Stimulated activated CD4-positive, alpha-beta T cell treated with anti-CD3 and anti-CD28 coated beads, Interleukin-1b, Interleukin-23, amount 100 ng/mL, for 1 hour (primary cell): ENCODE measurements at places on chromosomes 6 and 20.

GRCh38 chr20:32784369-32785080, 22.3 kb downstream of the DNMT3B start:
- DNase-seq: no peak

DNA sequence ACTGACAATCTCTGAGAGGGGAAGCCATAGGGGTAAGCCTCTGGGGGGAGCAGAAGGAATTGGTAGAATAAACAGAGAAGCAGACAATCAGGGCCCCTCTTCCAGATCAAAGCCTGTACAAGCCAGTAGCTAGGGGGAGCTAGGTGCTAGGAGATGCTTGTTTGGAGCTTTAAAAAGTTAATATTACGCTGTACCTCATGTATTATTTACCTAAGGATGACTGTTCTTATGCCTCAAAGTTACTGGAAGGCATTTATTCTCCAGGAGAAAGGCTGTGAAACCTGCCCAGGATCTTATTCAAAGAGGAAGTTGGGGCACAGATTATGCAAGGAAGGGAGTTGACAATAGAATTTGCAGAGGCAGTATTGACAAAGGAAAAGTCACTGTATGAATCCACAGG, 111.8 kb upstream of the SLC35F1 start:
- no peak for DNase-seq

GRCh38 chr20:25194333-25194972, 1.1 kb upstream of the ENTPD6 start:
- no peak for DNase-seq

GRCh38 chr6:9039258-9039657, 603.9 kb upstream of the SLC35B3 start:
- DNase-seq: no peak

- no peak for DNase-seq
Measured at GRCh38 chr20:32742322-32743236, 688 bp downstream of the COMMD7 start.

DNA sequence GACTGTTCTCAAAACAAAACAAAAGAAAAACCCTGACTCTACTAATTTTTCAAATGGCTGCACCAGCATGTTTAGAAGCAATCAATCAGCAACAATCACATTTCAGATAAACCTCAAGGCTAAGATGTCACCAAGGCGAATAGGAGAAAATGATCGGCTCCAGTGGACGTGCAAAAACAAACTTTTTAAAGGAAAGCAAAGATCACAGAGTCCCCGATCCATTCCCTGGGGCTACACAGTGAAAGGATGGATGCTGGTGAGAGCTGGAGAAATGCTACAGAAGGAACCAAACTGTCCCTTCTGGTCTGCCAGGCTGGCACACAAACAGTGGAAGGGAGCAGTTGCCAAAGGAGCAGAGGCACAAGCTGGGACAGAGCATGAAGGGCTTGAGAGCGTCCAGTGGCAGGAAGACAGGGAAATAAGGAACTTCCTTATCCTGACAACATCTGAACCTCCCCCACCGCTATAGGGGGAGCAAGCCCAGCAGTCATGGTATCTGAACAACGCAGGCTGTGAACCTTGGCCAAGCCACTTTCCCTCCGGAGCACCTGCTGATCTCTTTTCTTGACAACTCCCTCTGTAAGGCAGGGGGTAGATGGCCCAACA, 73.7 kb upstream of the HIVEP1 start:
- DNase-seq: no peak

- no peak for DNase-seq
Measured at GRCh38 chr20:1323256-1323655, 5.7 kb downstream of the SDCBP2 start.

DNA sequence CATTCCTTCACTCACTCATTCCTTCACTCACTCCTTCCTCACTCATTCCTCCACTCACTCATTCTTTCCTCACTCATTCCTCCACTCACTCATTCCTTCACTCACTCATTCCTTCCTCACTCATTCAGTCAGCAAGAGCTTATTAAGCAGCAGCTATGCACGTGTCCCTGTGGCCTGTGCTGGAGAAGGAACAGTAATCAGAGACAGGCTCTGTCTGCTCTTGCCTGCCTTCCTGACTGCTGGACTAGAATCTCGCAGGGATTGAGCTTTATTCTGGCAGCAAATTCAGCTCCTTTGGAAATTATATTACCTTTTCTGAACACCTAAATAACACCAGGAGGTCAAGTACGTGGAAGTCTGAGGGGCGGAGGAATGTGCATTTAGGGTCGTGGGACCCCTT, 138.9 kb upstream of the AGPAT4 start:
- no peak for DNase-seq

DNA sequence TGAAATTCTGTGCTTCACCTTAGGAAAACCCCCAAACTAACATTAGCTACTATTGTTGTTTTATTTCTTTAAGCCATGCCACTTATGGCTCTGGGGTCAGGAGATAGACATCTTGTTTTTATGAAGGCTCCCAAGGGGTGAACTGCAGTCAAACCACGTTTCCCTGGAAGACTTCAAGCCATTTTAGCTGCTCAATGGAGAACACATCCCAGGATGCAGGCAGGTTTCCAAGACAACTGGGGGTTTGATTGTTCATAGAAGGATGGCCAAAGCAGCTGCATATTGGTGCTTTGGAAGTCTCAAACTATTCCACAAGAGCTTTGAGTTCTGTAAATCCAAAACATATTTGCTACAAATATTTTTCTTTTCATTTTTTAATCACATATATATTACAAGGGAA, 818.0 kb downstream of the MAFB start:
- DNase-seq: no peak

GRCh38 chr6:83365931-83366330, 64.9 kb downstream of the ME1 start:
- DNase-seq: no peak

GRCh38 chr6:32952817-32953739, at the start of gene HLA-DMA:
HLA-DMA (minus strand) TSS chr6:32953097; CDS start chr6:32953036, 61 bp downstream.
- no peak for DNase-seq

GRCh38 chr6:11614534-11615213, 77.1 kb downstream of the TMEM170B start:
- no peak for DNase-seq

- DNase-seq: no peak
Measured at GRCh38 chr6:128826606-128827005, 56.3 kb upstream of the LAMA2 start.

DNA sequence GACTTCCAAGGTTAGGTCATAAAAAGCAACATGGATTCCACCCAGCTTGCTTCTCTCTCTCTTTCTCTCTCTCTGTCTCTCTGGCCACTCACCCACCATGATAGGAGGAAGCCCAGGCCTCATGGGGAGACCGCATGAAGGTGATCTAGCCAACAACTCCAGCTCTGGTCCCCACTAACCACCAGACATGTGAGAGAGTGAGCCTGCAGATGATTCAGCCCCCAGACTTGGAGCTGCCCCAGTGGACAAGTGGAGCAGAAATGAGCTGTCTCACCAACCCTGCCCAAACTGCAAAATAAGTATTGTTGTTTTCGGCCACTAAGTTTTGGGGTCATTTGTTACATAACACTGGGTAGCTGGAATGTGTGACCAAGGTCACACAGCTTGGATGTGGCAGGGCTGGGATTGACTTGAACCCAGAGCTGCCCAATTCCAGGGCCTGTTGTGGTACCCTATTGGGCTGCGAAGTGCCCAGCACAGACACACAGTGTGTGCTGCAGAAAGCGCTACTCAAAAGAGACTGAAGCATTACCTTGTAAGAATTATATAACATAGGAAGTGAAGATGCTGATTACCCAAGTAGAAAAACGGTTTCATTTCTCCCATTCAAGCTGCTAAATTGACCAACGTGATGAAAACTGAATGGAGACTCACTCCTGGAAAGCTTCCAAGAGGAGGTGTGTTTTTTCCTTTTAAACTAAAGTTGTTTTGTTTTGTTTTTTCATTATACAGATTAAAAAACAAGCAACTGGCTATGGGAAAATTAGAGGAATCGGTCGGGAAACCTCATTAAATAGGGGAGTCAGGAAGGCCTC, 9.1 kb upstream of the TLDC2 start:
- no peak for DNase-seq

- DNase-seq: no peak
Measured at GRCh38 chr6:27260369-27260768, 12.9 kb downstream of the PRSS16 start.

GRCh38 chr20:32201296-32201976, 6.1 kb downstream of the PLAGL2 start:
- DNase-seq: no peak

GRCh38 chr6:72040111-72040510, 153.8 kb downstream of the RIMS1 start:
- DNase-seq: no peak

DNA sequence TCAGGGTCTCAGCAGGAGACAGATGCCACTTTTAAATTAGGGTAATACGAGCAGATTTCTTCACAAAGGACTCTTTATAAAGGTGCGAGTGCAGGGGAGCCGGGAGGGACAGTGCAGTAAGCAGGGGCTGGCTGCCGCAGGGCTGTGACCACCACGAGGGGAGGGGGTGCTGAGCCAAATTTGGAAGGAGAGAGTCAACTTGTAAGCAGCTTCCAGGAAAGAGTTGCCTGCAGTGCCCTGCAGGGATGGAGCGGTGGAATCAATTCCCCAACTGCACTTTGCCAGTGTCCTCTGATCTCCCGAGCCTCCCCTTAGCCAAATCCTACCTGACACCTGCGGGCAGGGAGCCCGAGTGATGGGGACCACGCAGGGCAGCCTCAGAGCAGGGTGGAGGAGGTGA, 13.9 kb upstream of the CCDC167 start:
- no peak for DNase-seq

DNA sequence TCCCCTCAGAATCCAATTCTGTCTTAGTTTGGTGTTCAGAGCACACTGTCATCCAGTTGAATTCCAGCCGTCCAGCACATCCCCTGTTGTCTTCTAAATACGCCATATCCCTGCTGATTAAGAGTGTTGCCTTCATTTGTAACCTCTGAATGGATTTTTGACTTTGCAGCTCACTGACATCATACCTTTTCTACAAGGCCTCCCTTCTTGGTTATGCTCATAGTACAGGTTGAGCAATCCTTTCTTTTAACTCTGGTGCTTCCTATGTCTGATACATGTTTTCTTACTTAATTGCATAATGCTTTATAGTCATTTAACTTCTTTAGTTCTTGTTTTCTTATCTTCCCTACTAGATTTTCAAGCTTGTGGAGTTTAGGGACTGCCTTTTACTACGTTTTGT, 36.4 kb downstream of the XRN2 start:
- DNase-seq: no peak

DNA sequence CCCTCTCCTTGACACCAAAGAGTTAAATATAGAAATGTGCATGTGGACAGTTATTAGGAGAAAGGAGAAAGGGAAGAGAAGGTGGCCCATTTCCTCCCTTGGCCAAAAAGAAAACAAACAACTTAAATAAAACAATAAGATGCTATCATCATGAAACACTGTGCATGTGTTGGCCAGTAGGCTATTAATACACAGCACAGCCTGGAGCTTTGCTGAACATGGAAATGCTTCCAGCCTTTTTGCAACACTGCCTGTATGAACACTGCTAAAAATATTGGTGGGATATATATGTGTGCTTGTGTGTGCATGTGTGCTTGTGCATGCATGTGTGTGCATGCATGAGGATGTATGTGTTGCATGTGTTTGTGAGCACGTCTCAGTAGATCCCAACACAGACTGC, 100.4 kb downstream of the LY86 start:
- no peak for DNase-seq

GRCh38 chr20:32672394-32672981, 1.3 kb downstream of the C20orf203 start:
- DNase-seq: no peak

DNA sequence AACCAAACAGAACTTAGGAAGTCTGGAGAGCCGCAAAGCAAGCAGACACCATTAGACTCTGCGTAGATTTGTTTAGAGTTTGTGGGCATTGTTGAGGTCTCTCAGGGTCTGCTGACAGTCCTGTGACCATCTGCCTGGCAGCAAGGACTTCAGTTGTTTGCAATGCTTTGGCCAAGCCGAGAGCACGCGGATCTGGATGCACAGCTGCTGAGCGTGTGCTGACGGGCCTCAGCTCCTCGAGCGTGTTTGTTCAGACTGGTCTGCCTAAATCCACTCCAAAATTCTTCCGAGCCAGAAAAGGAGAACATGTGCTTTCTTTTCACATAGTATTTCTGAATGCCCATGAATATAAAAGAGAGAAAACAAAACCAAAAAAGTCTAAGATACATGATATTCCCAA, 159.0 kb downstream of the ZNF217 start:
- no peak for DNase-seq

DNA sequence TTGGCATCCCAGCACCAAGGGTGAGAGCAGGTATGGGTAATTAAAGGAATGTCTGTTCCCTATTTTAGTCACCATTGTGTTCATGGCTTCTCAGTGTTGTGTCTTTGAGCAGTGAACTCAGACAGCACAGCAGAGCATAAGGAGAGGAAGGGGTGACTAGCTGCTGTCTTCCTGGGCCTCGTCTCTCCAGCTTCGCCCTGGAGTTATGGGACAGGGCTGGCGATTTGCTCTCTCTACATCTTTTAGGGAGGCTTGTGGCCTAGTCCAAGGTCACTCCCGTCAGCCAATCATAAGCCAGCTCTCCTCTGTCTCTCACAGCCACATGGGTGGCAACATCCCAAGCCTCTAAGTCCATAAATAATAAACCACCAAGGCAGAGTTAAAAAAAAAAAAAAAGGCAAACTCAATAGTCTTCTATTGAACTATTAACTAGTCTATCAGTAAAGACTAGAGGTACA, 7.3 kb downstream of the CST3 start:
- no peak for DNase-seq

DNA sequence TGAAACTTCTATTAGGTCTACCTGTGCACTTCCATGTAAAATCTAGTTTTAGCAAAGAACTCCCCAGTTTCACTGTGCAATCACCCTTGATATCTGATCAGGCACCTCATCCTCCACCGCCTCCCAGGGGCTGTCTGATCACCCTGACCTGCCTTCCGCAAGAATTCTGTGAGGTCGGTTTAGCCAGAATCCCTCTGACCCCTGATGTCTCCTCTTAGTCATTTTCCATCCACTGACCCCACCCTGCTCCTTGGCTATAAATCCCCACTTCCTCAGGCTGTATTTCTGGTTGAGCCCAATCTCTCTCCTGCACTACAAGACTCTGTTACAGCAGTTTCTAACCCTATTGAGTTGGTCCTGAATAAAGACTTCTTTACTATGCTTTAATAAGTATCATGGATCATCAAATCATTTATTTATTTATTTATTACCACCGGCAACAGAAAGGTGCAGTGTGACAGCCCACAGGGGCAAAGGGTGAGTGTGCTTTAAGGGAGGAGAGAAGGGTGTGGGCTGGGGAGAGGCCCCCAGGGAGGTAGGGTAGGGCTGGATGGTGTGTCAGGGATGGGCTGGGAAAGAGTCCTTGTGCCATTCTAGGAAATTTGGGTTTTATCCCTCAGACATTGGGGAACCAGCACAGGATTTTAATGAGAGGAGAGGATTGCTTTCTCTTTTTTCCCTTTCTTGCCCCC, 11.2 kb upstream of the SERPINB6 start:
- no peak for DNase-seq

- DNase-seq: no peak
Measured at GRCh38 chr6:40399888-40400457, 187.2 kb downstream of the LRFN2 start.

GRCh38 chr20:22985239-22985778, 49.8 kb upstream of the SSTR4 start:
- no peak for DNase-seq
